ENCODE measurements at places on chromosomes 12 and 14.

DNA sequence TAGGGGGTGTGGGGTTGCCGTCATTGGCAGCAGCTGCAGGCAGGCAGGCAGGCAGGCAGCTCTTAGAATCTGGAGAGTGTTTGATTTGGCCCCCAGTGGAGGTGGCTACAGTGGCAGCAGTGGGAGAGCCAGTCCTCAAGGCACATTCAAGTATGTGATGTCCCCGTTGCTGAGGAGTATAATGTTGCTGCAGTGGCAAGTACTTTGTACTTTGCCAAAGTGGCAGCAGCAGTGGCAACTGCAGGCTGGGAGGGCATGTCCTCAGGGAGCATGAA, 147.1 kb downstream of the PAPOLA start:
- DNase-seq: no peak

DNA sequence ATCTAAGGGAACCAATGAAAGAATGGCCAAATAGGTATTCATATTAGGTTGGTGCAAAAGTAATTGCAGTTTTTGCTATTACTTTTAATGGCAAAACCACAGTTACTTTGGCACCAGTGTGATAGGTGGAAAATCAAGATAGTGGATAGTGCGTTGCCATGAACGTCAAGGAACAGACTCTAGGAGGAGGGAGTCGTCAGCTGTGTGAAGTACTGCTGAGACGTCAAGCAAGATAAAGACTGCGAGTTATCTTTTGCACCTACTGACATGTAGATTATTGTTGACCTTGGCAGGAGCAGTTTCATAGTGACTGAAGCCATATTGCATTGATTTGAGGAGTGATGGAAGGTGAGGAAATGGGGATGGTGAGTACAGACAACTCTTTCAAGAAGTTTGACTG, 8.3 kb downstream of the YLPM1 start:
- peak; percentile 32 for DNase-seq

GRCh38 chr14:79111987-79112501, 941.9 kb downstream of the NRXN3 start:
- no peak for DNase-seq

DNA sequence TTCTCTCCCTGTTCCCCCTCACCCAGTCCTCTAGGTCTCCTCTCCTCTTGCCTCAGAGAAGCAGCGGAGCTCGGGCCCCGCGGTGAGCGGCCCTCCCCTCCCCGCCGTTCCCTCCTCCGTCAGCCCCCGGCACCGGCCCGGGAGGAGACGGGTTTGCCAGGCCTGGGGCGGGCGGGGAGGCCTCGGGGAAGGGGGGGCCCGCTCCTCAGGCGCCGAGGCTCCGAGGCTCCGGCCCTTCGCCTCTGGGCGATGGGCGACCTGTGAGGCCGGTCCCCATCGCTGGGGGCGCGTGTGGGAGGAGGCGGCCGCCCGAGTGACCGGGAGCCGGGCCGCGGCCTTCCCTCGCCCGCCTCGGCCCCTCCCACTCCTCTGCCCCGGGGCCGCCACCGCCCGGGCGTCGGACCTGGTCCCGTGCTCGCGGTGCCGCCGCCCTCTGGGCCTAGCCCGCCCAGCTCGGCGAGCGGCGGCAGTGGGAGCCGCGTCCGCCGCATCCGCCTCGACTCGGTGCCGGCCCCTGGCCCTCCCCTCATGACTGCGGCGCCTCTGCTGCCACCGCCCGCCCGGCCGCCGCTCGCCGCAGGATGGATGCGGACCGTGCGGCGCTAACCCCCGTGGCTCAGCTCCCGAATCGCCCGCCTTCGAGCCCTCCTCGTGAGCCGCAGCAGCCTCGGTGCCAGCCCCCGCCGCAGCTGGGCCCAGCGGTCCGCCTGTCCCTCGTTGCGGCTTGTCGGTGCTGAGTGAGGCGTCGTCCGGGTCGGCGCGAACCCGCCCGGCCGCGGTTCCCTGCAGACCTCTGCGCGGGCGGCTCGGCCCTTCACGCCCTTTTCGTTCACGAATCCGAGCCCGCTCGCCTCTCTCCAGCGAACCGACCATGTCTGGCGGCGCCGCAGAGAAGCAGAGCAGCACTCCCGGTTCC, 574 bp downstream of the WNK1 start:
- peak; percentile 90 for DNase-seq

DNA sequence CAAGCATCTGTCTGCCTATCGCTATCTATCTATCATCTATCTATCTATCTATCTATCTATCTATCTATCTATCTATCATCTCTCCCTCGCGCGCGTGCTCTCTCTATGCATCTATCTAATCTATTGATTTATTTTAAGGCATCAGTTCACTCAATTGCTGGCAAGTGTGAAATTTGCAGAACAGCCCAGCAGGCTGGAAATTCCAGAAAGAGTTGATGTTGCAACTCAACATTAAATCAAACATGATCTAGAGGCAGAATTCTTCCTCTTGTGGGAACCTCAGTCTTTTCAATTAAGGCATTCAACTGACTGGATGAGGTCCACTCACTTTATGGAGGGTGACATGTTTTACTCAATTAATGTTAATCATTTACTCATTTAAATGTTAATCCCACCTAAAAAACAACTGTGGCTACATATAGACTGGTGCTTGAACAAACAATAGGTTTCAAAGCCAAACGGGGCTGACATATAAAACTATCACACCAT, 1210.8 kb downstream of the GALC start:
- no peak for DNase-seq

- DNase-seq: no peak
Measured at GRCh38 chr14:102811971-102812370, 34.7 kb downstream of the TRAF3 start.

DNA sequence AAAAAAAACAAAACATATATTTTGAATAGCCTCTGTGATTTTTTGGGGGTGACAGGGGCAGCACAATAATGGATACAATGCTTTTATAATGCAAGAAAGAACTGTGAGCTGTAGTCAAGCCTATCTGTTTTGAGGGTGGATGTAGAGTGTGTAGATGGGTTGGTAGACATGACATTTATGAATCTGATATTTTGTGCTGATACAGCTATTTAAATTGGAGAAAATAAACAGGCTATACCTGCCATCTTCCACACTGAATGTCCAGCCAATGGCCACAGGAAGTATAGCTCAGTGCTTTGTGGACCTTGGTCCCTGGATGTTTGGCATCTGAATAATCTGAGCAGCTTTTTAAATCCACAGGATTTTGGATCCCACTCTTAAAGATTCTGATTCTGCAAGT, 175.0 kb downstream of the NEDD1 start:
- DNase-seq: no peak

DNA sequence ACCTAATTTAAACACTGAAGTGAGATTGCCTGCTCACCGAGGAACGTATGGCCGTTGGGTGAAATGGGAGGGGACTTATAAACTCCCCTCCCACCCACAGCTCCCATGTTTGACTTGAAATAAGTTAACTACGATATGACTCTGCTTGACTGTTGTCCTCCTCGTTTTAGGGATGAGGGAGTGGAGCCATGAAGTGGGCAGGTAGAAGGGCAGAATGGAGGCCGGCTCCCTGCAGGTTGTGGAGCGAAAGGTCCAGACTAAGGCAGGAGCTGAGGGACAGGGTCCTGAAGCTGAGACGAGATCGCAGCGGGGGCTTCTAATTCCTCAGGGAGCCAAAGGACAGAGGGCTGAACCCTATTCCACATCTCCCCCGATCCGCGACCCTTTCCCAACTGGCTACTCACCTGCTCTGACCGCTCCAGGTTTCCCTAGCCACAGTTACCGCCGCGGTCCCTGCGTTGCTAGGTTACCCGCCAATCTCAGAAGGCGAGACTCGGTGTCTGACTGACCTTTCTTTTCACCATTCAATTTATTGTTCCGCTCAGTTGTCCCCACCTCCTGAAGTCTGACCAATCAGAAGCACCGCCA, 577 bp upstream of the TPCN1 start:
- DNase-seq: peak; percentile 49

GRCh38 chr14:73393375-73393774, 65.0 kb downstream of the NUMB start:
- DNase-seq: no peak

- no peak for DNase-seq
Measured at GRCh38 chr14:23831596-23831995, 122.0 kb upstream of the DHRS4 start.

GRCh38 chr12:52603314-52603713, 2.1 kb upstream of the KRT72 start:
- no peak for DNase-seq

- no peak for DNase-seq
Measured at GRCh38 chr12:3303410-3304136, 187.4 kb upstream of the PRMT8 start.

GRCh38 chr14:30242744-30243143, 315.1 kb upstream of the PRKD1 start:
- no peak for DNase-seq

GRCh38 chr12:108896336-108896735, 16.4 kb downstream of the DAO start:
- no peak for DNase-seq

GRCh38 chr12:68980476-68981212, 47.7 kb upstream of the CPM start:
- DNase-seq: no peak

- DNase-seq: no peak
Measured at GRCh38 chr12:31906557-31907301, 52.5 kb upstream of the RESF1 start.

DNA sequence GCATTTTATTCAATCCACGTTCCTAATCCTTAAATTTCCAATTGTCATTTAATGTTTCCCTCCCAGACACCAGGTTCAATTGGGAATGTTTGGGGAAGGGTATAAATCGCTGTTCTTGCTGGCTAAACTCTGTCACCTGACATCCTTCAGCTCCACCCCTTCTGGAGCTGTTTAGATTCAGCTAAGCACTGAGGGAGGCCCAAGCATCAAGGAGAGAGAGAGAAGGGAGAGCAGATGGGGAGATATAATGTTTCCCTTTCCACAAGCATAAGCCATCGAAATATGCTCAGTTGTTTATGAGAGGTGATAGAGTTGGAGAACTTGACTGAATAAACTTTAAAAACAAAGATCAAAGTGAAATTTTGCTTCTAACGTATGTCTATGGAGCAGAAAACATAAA, 1.8 kb downstream of the ABCC9 start:
- DNase-seq: no peak

GRCh38 chr12:63930971-63931370, 86.5 kb downstream of the SRGAP1 start:
- DNase-seq: no peak

DNA sequence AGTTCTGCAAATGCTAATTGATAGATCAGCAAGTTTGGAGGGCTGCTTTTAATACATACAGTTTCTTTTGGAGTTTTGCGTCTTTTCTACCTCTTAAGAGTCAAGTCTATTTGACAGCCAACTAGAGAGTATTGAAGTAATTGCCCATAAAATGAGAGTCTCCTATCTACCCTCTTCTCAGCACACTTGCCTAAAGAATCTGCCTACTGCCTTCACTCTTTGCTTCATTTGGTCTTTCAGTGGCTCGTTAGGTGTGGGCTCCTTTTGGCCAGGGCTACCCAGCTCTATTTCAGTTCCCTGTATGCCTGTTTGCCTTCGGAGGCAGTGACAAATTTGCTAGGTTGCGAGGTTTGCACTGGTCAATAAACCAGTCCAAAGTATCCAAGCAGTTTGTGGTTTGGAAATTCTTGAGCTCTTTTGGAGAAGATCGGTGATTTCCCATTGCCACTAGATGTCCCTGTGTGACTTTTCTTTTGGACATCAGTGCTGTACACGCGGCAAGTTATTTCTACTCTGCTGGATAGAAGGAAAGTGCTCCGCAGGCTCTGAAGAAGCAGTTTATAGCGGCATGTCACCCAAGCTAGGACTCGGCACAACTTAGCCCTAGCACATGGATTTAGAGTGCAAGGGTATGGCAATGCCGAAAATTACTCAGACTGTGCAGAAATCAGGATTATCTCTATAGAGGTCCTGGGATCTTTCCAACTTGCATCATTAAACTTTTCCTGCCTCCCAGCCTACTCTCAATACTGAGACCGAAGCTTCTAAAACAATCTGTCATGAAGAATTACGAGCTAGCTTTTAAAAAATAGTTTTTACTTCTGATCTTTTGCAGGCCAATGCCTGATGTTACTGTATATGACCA, 38.6 kb downstream of the MGST1 start:
- peak; percentile 1 for DNase-seq

- DNase-seq: no peak
Measured at GRCh38 chr12:80553316-80553715, 109.3 kb downstream of the PTPRQ start.

GRCh38 chr12:4440187-4440941, 5.3 kb downstream of the FGF6 start:
- DNase-seq: no peak

GRCh38 chr12:71445071-71445470, 5.5 kb downstream of the LGR5 start:
- DNase-seq: no peak

DNA sequence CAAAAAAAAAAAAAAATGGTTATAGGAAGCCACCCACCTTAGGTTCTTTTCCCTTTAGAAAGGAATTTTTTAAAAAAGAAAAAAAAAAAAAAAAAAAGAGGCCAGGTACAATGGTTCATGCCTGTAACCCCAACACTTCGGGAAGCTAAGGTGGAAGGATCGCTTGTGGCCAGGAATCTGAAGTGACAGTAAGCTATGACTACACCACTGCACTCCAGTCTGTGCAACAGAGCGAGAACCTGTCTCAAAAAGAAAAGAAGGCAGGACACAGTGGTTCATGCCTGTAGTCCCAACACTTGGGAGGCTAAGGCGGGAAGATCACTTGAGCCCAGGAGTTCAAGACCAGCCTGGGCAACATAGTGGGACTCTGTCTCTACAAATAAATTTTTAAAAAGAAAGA, 36.0 kb downstream of the SPTLC2 start:
- no peak for DNase-seq

GRCh38 chr12:116803013-116803736, 65.1 kb downstream of the RNFT2 start:
- no peak for DNase-seq

DNA sequence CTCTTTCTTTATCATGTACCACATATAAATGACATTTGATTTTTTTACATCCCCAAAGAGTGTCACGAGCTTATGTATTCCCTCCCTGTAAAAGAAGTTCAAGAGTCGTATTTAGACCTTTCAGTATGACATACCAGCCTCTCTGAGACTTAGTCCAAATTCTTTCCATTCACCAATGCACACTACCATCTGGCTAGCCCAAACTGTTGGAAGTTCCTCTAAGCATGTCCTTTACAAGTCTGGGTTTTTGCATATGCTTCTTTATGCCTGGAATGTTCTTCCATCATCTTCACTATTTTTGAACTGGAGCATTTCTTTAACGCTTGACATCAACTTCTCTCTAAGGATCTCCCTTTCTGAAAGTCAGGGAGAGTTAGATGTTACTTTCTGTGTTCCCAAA, 68.5 kb upstream of the RGS6 start:
- no peak for DNase-seq

GRCh38 chr12:78651755-78652154, 212.8 kb upstream of the SYT1 start:
- DNase-seq: no peak

- DNase-seq: no peak
Measured at GRCh38 chr12:65951697-65952096, 127.4 kb downstream of the HMGA2 start.

DNA sequence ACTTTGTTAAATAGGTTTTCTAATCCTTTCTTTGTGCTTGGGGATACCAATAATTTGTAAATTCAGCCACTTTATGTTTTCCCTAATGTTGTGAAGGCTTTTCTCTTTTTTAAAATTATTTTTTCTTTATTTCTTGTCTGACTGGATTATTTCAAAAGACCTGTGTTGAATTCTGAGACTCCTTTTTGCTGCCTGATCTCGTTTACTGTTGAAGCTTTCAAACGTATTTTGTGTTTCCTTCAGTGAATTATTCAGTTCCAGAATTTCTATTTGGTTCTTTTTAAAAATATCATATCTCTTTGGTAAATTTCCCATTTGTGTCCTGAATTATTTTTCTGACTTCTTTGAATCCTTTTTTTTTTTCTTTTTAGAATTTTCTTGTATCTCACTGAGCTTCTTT, 241.6 kb downstream of the LRIG3 start:
- no peak for DNase-seq
